ENCODE measurements at places on chromosomes 3 and 15.
A peak's percentile ranks its signal among the peaks of the same experiment; 100 is the strongest.

DNA sequence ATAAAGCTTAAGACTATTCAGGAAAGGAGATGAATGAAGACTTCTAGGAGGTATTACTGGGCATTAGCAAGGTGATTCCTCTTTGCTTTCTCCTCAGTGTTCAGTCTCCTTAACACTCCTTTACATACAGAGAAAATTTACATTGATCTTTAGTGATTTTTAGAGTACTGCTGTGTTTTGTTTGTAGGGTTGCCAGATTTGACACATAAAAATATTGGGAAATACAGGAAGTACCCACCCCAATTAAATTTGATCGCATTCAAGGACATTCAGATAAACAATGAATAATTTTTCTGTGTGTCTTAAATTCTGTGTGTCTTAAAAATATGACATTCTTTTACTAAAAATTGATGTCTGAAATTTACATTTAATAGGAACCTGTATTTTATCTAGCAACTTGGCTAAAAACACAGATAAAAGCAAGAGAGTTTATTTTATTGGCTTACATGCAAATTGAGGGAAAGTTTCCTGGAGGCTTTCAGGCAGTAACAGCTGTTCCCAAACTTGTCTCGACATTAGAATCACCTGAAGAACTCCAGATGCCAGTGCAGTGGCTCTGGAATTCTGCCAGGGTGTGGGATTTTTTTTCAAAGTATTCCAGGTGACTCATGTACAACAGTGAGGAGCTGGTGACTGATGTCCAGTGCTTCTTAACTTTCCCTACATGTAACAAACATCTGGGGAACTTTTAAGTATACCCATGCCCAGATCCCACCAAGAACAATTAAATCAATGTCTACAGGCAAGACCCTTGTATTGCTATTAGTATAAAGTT, 23.4 kb upstream of the PLOD2 start:
- DNase-seq = peak; percentile 61

DNA sequence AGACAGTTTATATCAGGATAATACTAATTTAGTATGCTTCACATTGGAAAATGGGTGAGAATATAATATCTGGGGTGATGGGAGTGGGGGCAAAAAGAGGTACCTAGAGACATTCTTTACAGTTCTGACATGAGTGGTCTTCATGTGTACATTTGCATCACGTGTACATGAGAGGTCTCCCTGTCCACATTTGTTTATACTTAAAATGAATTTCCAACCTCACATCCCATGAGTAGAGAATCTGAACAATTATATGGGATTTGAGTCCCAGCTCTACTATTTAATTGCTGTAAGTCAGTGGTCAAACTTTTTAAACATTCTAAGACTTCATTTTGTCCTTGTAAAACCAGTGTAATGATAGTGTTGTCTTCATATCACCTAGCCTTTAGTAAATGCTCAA, 408.4 kb downstream of the NAALADL2 start:
- no peak for DNase-seq

- DNase-seq = no peak
Measured at GRCh38 chr3:159627229-159627628, 361.4 kb upstream of the IL12A start.

DNA sequence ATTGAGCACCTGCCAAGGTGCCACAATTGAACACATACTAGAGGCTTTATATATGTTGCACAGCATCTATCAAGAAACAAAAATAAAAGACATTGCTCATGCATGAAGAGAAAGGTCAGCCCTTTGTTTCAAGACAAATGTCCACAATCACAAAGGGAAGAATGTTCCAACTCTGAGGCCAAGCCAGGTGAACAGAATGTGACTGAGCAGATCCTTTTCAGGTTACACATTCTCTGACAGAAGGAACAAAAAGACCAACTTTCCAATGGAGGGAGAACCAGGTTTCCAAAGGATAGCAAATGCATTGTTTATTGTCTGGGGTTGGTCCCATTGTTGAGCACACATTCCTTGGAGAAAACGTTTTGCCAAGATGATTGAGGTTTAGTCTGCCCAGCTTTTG, 50.2 kb upstream of the FAM174B start:
- DNase-seq = no peak

GRCh38 chr3:130935761-130936492, 42.0 kb downstream of the ATP2C1 start:
- DNase-seq = peak; percentile 80

GRCh38 chr15:93716615-93717231, 514.6 kb upstream of the MCTP2 start:
- no peak for DNase-seq

- DNase-seq = no peak
Measured at GRCh38 chr3:139710212-139710611, 32.4 kb upstream of the NMNAT3 start.

DNA sequence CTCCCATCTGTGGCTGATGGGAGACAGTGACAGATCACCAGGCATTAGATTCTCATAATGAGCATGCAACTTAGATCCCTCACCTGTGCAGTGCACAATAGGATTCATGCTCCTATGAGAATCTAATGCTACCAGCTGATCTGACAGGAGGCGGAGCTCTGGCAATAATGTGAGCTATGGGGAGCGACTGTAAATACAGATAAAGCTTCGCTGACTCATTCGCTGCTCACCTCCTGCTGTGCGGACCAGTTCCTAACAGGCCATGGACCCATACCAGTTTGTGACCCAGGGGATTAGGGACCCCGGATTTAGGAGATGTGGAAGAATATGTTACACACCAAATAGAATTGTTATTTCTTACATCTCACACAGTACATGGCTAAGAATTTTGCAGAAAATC, 6.7 kb downstream of the ARGFX start:
- DNase-seq = peak; percentile 23

DNA sequence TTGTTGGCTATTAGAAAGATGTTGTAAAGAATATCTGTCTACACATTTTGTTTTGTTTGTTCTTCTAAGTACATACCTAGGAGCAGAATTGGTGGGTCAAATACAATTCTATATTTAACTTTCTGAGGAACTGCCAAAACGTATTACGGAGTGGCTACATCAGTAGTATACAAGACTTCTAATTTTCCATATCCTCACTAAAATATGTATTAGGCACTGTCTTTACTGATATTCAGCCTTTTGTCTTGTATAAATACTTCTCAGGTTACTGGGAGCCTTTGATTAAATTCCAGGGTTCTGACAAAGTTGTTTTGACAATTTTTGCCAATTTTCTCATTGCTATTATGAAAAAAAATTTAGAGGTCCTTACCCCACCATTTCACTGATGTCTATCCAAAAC, 146.7 kb downstream of the NR2E3 start:
- DNase-seq = no peak

DNA sequence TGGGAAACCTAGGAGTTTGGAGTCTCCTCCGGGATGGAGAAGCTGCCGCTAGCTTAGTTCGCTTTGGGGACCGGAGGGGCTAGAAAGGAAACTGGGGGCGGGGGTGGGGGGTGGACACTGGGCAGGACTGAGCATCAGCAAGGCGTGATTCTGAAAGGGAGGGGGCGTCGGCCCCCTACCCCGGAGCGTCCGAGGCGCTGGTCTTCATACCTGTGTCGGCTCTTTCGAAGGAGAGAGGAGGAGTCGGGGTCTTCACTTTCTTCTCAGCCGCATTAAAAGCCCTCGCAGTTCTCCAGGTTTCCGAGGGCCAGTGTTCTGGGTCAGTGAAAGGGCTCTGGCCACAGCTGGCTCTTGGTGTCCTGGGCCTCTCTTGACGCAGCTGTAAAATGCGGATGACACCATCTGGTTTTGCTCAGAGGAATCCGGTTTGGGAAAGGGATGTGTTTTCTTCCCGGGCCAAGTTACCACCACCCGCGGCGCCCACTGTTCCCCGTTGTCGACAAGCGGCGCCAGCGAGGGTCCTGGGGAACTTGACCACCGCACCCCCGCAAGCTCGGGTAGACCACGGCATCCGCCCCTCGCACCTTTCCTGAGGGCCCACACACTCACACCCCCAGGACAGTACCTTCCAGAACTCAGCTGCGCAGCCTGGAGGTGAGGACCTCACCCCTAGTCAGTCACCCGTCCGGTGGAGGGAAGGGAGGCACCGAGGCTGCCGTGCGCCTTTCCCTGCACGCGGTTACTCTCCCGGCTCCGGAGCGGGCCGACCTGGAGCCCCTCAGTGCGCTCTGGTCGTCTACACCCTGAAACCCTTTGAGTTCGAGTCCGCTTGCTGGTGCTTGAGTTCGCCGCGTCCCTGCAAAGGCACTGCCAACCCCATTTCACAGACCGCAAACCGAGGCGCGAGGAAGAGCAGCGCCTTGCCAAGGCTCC, 660 bp downstream of the CCK start:
- DNase-seq = no peak

GRCh38 chr15:35838424-35839111, 292.6 kb upstream of the DPH6 start:
- DNase-seq = no peak

DNA sequence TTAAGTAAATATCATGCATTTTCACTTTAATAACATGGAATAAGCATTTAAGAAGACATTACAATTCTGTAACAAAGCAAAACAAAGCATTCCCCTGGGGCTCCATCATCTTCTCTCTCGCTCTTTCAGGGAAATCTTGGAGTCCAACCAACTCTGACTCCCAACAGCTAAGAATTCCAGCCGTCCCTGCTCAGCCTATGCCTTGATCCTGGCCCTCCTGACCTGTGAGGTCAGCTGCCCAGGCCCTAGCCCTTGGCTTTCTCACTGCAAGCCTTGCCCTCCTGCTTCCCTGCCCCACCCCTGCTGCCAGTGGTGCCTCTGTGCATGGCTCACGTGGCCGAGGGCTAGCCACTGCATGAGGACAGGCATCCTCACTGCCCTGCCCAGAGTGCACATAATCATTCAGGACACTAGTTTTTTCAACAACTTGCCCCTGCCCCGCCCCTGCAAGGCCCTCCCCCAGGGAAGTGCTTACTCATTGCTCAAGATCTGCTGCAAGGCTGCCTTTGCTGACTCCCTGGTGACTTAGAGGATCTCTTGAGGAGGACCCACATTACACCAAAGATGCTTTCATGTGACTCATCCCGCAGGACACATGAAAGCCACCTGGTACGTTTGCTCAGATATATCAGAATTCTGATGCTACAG, 37.6 kb downstream of the MTMR10 start:
- peak; percentile 82 for DNase-seq

GRCh38 chr3:61155701-61156292, 95.5 kb downstream of the FHIT start:
- no peak for DNase-seq

GRCh38 chr3:101964861-101965260, 115.5 kb downstream of the NFKBIZ start:
- peak; percentile 58 for DNase-seq

- DNase-seq = peak; percentile 63
Measured at GRCh38 chr3:109081746-109082510, 36.0 kb downstream of the MORC1 start.

GRCh38 chr3:46931631-46932331, 44.8 kb downstream of the CCDC12 start:
- peak; percentile 38 for DNase-seq

DNA sequence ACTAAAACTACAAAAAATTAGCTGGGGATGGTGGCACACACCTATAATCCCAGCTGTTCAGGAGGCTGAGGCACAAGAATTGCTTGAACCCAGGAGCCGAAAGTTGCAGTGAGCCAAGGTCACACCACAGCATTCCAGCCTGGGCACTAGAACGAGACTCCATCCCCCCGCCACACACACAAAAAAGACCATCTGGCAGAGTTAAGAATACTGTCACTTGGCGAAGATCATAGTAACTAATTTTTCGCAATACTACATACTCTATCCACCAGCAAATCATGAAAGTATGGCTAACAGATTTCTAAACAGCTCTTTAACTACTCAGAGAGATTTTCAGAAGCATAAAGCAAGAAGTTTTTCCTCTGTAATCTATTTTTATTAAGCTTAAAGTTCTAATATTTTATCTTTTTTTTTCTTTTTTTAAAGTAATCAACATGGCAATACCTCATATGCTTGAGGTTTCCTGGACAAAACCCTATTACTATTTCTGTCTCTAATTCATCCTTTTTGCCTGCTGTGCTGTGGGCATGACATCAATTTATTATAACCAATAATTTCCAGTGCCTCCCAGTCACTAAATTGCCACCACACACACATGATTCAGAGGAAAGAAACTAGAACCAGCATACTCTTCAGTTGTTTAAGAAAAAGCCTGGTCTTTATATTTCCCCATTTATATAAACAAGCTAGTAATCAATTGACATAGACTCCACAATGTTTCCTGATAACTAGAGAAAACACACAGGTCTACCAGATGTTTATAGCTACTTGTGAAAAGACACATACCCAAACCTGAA, 46.9 kb downstream of the CHSY1 start:
- no peak for DNase-seq

- no peak for DNase-seq
Measured at GRCh38 chr3:42728668-42729364, 26.2 kb upstream of the HHATL start.

GRCh38 chr15:36635681-36636080, 56.3 kb downstream of the CDIN1 start:
- no peak for DNase-seq

DNA sequence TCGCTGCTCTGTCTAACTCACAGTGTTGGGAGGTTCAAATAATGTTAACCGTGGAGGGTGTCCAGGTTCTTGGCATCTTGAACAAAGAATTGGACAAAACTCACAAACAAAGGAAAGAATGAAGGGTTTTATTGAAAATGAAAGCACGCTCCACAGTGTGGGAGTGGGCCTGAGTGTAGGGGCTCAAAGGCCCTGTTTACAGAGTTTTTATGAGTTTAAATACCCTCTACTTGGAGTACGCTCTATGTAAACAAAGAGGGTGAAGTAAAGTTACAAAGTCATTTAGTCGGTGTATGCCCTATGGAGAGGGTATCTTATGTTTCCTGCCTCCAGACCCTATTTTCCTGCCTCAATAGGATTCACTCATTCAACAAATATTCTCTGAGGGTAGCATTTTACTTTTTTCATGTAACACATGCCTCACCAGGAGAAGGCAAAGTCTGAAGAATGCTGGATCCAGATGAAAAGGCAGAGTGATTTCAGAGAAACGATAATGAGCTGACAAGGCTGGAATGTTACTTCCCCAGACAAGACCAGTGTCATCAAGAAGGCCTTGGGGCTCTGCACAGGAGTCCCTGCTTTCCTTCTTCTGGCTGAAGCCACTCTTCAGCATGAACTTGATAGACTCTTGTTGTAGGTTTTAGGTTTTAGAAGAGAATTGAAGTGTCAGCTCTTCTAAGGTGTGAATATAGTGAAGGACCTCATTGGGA, 163.6 kb downstream of the FAM43A start:
- DNase-seq = no peak

- no peak for DNase-seq
Measured at GRCh38 chr3:9327578-9327977, 35.3 kb upstream of the THUMPD3 start.

GRCh38 chr15:29998033-29998432, 84.7 kb upstream of the GOLGA8J start:
- no peak for DNase-seq

Data from fibroblast of pulmonary artery (primary cell).